Stimulated activated naive B cell treated with anti-CD40 and anti-IgM and Interleukin-4, amounts not matched to agents 10 μg/mL and 1 μg/mL and 100 μg/mL, for 72 hours (primary cell): ENCODE measurements at places on chromosomes 5 and 9.

DNA sequence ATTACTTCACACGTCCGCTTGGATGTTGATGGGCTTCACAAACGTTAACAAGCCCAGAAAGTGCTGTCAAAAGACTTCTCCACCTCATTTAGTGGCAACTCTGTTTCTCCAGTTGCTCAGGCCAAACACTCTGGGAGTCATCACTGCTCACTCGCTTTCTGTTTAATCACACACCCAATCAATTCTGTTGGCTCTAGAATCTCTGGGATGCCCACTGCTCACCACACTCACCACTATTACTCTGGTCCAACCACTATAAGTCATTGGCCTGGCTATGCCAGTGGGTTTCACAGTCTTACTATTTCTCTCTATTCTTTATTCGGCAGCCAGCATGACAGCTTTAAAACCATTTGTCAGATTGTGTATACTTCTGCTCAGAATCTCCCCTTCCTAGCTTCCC is 163.5 kb downstream of the KDM4C start:
- no peak for DNase-seq
- no peaks in the 10 kb centered on the region for H3K27me3 ChIP-seq
- H3K4me3 ChIP-seq: no peak overlapping the region
- H3K27ac ChIP-seq: no peak overlapping the region

DNA sequence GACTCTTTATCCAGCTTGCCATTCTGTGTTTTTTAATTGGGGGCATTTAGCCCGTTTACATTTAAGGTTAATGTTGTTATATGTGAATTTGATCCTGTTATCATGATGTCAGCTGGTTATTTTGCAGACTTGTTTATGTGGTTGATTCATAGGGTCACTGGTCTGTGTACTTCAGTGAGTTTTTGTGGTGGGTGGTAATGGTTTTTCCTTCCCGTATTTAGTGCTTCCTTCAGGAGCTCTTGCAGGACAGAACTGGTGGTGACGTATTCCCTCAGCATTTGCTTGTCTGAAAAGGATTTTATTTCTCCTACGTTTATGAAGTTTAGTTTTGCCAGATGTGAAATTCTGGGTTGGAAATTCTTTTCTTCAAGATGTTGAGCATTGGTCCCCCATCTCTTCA is 381.1 kb downstream of the MAN2A1 start:
- no peak overlapping the region for H3K4me3 ChIP-seq
- H3K27me3 ChIP-seq: no peaks in the 10 kb centered on the region
- no peak for DNase-seq
- peaks cover 9% of the 10 kb centered on the region for H3K36me3 ChIP-seq

- peaks cover 18% of the 10 kb centered on the region for H3K4me1 ChIP-seq
- no peak for DNase-seq
- no peak overlapping the region for H3K4me3 ChIP-seq
- H3K27me3 ChIP-seq: no peaks in the 10 kb centered on the region
These were observed 7.5 kb downstream of the EXD3 start for GRCh38 chr9:137415451-137415850.

GRCh38 chr9:109182940-109183798 is 16.1 kb upstream of the FRRS1L start:
- H3K4me3 ChIP-seq: no peak overlapping the region
- DNase-seq: no peak
- H3K27ac ChIP-seq: no peak overlapping the region
- peaks cover 23% of the 10 kb centered on the region for H3K27me3 ChIP-seq
- peaks cover 7% of the 10 kb centered on the region for H3K4me1 ChIP-seq
- no peaks in the 10 kb centered on the region for H3K36me3 ChIP-seq

GRCh38 chr5:93189707-93190120 is 391.3 kb downstream of the NR2F1-AS1 start:
- H3K27ac ChIP-seq: no peak overlapping the region
- no peaks in the 10 kb centered on the region for H3K27me3 ChIP-seq

DNA sequence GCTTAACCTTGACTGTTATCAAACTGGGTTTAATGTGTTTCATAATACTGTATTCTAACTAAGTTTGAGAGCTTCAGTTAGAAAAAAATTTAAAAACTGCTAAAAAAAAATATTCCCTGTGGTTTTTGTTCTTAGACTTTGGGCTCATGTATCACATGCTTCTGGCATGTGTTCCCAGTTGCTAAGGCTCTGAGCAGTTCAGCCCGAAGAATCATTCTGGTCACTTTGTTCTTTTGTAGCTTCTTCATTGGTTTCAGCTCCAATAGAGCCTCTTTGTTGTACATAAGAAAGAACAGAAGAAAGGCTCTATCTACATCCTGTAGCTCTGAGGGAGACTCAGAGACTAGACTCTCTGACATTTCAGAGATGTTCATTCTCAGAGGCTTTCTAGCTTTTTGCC is 25.6 kb downstream of the KCNN2 start:
- no peaks in the 10 kb centered on the region for H3K4me1 ChIP-seq
- no peak overlapping the region for H3K4me3 ChIP-seq
- no peaks in the 10 kb centered on the region for H3K27me3 ChIP-seq
- H3K27ac ChIP-seq: no peak overlapping the region
- no peaks in the 10 kb centered on the region for H3K36me3 ChIP-seq

DNA sequence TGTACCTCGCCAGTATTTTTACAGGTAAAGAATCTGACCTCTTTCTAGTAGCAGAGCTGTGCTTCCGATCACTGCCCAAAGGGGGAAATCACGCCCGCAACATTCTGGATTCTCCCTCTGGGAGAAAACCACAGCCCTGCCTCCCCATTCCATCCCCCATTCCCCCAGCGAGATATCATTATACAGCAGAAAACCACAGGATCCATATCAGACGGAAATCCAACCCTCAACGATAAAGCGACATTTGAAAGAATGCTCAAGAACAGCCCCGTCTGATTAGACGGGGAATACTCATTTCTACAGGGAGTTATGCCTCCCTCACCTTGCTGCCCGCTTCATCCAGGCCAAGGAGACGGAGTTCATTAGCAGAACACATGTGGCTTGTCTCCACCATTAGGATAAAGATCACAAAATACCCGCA is 172.8 kb downstream of the COL23A1 start:
- no peaks in the 10 kb centered on the region for H3K36me3 ChIP-seq
- peaks cover 3% of the 10 kb centered on the region for H3K4me1 ChIP-seq
- H3K27me3 ChIP-seq: peaks cover 25% of the 10 kb centered on the region
- no peak overlapping the region for H3K4me3 ChIP-seq
- no peak overlapping the region for H3K27ac ChIP-seq

- DNase-seq: no peak
- peaks cover 44% of the 10 kb centered on the region for H3K27me3 ChIP-seq
- H3K27ac ChIP-seq: no peak overlapping the region
- no peaks in the 10 kb centered on the region for H3K36me3 ChIP-seq
These were observed 31.6 kb upstream of the ENHO start for GRCh38 chr9:34554211-34555001.

- H3K27ac ChIP-seq: no peak overlapping the region
- no peaks in the 10 kb centered on the region for H3K27me3 ChIP-seq
- peaks cover 31% of the 10 kb centered on the region for H3K4me1 ChIP-seq
- H3K36me3 ChIP-seq: no peaks in the 10 kb centered on the region
- no peak overlapping the region for H3K4me3 ChIP-seq
These were observed 6.6 kb downstream of the ZNF618 start for GRCh38 chr9:113882636-113883164.

- H3K4me3 ChIP-seq: no peak overlapping the region
- no peaks in the 10 kb centered on the region for H3K27me3 ChIP-seq
- peaks cover 2% of the 10 kb centered on the region for H3K4me1 ChIP-seq
- no peak overlapping the region for H3K27ac ChIP-seq
These were observed 50.9 kb upstream of the PHF2 start for GRCh38 chr9:93525476-93525875.

DNA sequence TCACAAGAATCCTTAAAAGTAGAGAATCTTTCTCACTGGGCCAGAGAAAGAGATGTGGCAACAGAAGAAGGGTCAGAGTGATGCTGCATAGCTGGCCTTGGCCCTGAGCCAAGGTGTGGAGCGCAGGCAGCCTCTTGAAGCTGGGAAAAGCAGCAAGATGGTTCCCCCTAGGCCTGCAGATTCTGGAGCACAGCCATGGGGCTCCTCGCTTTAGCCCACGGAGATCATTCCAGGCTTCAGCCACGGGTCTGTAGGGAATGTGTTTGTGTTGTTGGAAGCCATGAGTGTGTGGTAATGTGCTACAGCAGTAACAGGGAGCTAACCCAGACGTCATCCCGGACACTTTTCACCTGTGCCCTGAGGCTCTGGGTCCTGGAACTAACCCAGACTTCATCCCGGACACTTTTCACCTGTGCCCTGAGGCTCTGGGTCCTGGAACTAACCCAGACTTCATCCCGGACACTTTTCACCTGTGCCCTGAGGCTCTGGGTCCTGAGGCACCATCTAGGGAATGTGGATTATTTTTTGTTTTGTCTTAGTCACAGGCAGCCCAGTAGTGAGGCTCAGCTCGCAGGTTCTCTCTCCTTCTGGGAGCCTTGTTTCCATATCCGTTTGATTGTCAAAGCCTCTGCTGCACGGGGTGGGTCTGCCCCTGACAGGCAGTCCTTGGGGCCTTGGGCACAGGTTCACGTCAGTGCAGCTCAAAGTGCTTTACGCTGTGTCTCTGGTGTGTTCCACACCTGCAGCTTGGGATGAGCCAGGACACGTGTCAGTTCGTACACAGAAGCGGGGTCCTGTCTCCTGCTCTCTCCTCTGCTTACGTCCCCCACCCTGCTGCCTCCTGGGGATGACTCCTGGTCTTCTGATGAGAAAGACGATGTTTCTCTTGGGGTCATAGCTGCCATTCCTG is 56.3 kb upstream of the EXOC3 start:
- H3K4me1 ChIP-seq: peaks cover 48% of the 10 kb centered on the region
- H3K27ac ChIP-seq: no peak overlapping the region
- peaks cover 21% of the 10 kb centered on the region for H3K27me3 ChIP-seq
- DNase-seq: no peak
- no peak overlapping the region for H3K4me3 ChIP-seq

DNA sequence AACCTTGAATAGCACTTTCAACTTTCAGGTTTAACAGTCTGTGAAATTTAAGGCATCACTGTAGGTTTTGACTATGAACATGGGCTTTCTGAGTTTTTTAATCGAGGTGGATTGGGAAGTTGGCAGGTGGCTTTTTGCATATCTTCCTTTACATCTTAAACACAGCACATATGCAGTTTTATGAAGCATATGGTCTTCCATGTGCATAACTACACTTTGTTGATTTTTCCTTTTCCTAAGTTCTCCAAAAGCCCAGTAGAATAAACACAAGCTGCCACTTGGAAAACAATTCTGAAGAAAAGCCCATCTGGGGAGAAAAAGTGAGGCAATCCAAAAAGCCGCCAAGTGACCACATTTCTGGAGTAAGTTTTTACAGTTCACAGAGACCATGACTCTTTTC is 236.5 kb upstream of the IL12B start:
- no peak overlapping the region for H3K4me3 ChIP-seq
- no peak overlapping the region for H3K27ac ChIP-seq
- H3K27me3 ChIP-seq: peaks cover 11% of the 10 kb centered on the region
- H3K4me1 ChIP-seq: no peaks in the 10 kb centered on the region
- no peaks in the 10 kb centered on the region for H3K36me3 ChIP-seq
